OCI-LY7 (cell line): ENCODE measurements at places on chromosomes 2 and 18. TPM values are rescaled to one million over a fixed set of nuclear protein-coding genes. Genes with fewer than 3 reads are reported as not detected.

GRCh38 chr18:74183130-74183529, 34.8 kb downstream of the TIMM21 start:
- DNase-seq: no peak

The IL36G gene
- total RNA-seq: not detected in 2 replicates

GRCh38 chr2:159542101-159542500, 74.2 kb downstream of the BAZ2B start:
- DNase-seq: no peak

The EVX2 gene
- total RNA-seq: not detected in 2 replicates

The INHA gene
- not detected in 2 replicates for total RNA-seq

DNA sequence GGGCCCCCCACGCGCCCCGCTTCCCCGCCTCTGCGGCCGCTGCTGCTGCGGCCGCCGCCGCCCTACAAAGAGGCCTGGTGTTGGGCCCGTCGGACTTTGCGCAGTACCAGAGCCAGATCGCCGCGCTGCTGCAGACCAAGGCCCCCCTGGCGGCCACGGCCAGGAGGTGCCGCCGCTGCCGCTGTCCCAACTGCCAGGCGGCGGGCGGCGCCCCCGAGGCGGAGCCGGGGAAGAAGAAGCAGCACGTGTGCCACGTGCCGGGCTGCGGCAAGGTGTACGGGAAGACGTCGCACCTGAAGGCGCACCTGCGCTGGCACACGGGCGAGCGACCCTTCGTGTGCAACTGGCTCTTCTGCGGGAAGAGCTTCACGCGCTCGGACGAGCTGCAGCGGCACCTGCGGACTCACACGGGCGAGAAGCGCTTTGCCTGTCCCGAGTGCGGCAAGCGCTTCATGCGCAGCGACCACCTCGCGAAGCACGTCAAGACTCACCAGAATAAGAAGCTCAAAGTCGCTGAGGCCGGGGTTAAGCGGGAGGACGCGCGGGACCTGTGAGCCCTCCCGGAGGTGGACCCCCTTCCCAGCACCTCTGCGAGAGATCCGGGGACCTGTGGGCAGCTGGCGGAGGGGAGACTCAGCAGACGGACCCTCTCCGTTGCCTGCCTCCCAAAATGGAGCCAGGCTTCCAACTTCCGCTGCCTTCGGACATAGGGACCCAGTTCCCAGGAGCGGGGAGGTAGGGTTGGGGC, 1.9 kb downstream of the SP5 start:
- DNase-seq: no peak

- no peak for DNase-seq
Measured at GRCh38 chr2:43192744-43193651, 33.4 kb downstream of the ZFP36L2 start.

GRCh38 chr2:45283764-45284620, 274.7 kb upstream of the SIX2 start:
- no peak for DNase-seq

GRCh38 chr2:44618251-44619023, 256.7 kb downstream of the CAMKMT start:
- DNase-seq: no peak

The SKOR2 gene
- not detected in 2 replicates for total RNA-seq

DNA sequence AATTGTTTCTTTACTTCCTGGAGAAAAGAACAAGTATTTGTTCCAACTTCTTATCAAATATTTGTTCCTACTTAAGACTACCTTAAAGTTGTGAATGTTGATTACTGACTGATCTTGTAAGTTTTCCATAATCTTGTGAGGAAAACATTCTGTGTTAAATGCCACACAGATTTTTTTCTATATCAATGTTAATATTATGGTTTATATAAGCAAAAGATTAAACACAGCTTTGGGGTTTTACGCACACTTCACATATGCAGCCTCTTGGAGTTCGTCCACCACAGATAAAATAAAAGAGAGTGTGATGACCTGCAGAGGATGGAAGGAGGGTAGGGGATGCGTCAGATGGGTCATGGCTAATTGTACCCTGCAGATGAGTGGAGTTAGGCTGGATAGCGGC, 780.0 kb upstream of the SALL3 start:
- no peak for DNase-seq

The TOGARAM2 gene
- not detected in 2 replicates for total RNA-seq

The PXDN gene
- not detected in 2 replicates for total RNA-seq

DNA sequence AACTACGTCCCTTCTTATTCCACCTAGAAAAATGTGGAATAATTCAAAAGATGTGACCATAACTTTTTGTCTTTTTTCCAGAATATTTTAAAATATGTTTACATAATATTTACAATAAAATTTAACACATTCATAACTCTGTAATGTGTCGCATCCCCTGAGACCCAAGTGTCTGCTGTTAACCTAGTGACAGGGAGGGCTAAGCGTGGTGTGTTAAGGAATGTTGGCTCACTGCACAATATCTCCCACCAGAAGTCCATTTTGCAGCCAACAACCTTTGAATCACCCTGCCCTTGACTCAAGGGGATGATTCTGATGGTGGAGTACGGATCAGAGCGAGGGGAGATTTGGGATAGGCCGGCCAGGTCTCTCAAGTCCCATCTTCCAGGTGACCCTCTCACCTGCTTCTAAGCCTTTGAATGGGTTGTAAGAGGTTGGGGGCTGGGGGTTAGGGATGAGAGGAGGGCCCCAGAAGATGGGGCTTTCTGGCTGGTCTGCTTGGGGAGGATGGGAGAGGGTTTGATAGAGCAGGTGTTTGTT, 43.3 kb downstream of the SERTAD2 start:
- DNase-seq: no peak

GRCh38 chr2:177501186-177501585, 108.6 kb downstream of the AGPS start:
- DNase-seq: no peak
